ENCODE measurements at places on chromosomes 1 and 21.

- DNase-seq, result no peak
These were observed 400.9 kb downstream of the PRDM2 start for GRCh38 chr1:14100919-14101318.

DNA sequence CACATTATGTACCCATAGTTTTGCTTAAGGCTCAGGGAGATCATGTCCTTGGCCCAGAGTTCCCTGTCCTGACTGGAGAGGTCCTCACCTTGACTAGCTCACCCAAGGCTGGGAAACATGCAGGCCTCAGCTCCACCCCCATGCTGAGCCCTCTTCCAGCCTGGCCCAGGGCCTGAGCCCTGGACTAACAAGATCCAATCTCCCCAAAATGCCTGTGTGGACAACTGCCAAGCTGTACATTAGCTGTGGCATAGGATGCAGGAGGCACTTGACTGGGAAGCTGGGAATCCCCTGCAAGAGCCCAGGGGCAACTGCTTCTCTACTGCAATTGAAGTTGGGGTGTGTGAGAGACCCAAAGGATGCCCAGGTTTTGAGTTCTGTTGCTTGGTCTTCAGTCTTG lies 2.1 kb downstream of the LINGO4 start:
- DNase-seq, result no peak

DNA sequence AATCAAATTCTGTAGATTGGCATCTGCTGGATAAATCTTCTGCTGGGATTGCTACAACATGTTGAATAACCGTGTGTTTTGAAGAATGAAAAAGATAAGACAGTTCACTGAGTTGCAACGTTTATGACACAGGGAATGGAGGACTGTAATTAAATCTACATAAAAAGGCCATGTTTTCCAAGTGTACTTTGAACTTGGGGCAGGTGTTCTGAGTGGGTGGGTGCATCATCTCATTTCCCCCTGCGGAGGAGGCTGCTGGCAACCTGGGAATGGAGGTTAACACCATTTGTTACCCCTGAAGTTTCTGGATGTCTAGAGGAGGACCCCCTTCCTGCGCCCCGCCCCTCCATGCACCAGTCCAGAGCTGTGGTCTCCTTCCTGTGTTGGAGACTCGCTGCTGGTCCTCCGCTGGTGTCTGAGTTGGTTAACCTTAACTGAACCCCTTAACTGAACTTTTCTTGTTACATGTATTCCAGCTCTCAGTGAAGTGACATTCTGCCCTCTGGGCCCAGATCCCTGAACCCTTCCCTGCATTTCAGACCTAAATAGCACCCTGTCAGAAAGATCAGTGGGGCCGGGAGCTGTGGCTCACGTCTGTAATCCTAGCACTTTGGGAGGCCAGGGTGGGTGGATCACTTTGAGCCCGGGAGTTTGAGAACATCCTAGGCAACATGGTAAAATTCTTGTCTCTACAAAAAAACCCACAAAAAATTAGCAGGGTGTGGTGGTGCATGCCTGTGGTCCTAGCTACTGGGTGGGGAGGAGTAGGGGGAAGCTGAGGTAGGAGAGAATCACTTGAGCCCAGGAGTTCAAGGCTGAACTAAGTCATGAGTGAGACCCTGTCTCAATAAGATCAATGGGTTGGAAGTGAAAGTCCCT lies 31.8 kb downstream of the UCK2 start:
- DNase-seq, result no peak

- DNase-seq, result no peak
These were observed 52.3 kb upstream of the FAM89A start for GRCh38 chr1:231092380-231092779.

- no peak for DNase-seq
These were observed 796.7 kb upstream of the ADGRL2 start for GRCh38 chr1:81004011-81004410.

DNA sequence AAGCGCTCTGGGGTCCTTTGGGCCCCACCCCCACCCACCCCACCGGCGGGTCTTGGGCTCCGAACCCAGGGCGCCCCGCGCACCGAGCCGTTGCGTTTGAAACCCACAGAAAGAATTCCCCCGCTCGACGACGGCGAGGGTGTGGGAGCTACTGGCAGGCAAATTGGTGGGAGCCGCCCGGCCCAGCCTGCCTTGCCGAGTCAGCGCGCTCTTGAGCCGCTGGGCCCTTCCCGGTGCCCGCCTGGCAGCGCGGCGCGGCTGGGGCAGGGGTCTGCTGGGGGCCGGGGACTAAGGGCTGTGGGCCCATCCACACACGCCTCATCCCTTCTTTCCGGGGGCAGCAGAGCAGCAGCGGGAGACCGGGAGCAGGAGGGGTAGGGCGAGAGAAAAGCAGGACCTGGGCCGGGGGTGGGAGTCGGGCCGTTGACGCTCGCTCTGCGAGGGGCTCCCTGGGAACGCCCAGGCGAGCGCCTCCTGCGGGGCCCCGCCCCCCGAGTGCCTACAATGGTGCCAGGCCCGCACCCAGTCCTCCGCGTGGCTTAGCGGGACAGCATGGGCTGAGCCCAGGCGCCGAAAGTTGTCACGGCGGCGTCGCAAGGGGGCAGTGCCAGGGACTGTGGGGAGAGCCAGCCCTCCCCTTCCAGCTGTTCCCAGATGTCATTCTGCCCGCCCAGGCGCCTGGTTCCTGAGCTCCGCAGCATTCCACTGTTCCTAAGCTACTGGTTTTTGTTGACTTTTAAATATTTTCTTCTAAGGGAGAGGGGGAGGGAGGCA lies at the start of gene C1orf94:
C1orf94 (plus strand) TSS at position 78 of the 774 bp plus-strand sequence. CDS start 883 bp downstream, outside the sequence.
- peak; percentile 20 for DNase-seq

DNA sequence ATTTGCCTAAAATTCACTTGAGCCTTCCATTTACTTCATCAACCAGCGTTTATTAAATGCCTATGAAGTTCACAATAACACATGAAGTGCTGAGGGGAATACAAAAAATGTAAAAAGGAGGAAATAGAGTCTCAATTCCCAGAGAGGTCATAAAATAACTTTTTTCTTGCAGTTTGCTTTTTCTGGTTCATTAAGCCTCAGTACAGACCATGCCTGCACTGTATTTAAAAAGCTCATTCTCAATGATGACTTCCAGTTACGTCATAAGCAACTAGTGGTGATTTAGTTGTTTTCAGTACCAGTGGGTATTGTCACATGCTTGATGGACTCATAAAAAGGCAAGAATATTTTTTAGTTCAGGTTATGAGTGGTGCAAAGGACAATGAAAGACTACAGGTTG lies 160.1 kb upstream of the UBE2U start:
- no peak for DNase-seq

DNA sequence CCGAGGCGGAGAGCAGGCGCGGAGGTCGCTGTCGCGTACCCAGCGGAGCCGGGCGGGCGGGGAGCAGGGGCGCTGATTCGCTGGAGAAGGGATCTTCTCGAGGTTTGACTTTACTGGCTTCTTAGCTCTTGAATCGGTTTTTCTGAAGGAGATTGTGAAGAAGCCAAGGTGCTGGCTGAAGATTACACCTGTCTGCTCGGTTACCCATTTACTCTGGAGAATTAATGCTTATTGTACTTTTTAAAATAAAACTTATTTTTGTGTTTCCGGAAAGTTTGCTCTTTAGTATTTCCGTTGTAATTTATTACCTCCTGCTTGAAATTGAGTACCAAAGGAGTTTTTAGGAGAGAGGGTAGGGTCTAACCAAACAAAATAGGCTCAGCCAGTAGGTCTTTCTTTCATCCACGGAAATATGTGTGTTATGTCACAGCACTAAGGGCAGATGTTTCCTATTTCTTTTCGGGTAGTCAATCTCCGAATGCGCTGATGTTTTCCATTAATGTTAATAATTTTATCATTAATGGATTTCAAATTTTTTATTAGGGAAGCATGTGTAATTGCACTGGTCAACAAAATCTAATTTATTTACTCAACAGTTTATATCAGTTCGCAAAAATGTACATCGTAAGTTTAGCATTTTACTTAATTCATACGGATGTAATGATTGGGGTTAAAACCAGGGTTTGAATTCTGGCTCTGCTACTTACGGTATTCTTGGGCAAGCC lies 510 bp upstream of the GNG5 start:
- DNase-seq, result no peak

- no peak for DNase-seq
These were observed 35.1 kb downstream of the CACNA1S start for GRCh38 chr1:201077116-201077515.

GRCh38 chr1:66999640-67000400 lies 54.1 kb downstream of the SLC35D1 start:
- DNase-seq, result no peak

DNA sequence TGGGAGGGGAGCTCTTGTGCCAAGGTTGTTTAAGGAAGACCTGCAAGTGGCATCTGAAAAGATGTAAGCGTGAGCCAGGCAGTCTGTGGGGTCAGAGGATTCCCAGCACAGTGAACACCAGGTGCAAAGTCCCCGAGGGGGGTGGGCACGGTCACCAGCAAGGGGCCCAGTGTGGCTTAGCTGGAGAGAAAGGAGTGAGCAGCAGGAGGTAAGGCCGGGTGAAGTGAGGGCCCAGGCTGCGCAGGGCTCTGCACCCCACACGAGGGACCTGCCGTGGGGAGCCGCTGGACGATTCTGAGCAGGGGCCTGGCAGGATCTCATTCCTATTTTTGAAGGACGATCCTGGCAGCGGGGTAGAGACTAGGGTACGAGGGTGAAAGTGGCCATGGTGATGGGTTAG lies 4.1 kb downstream of the DDOST start:
- no peak for DNase-seq

DNA sequence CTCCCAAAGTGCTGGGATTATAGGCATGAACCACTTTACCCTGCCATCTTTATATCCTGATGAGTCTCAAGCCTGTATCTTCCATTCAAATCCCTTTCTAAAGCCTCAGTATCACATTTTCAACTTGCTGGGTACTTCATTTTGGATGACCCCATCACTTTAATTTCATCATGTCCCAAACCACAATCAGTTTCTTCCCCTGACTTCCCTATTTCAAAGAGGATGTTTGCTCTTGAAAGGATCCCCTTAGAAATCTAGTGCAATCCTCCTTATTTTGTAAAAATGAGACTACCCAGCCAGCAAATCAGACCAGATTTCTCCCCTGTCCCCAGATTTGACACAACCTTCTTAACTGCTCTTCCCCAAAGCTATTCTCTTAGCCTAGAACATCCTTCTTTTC lies 7.0 kb upstream of the TRIT1 start:
- no peak for DNase-seq

DNA sequence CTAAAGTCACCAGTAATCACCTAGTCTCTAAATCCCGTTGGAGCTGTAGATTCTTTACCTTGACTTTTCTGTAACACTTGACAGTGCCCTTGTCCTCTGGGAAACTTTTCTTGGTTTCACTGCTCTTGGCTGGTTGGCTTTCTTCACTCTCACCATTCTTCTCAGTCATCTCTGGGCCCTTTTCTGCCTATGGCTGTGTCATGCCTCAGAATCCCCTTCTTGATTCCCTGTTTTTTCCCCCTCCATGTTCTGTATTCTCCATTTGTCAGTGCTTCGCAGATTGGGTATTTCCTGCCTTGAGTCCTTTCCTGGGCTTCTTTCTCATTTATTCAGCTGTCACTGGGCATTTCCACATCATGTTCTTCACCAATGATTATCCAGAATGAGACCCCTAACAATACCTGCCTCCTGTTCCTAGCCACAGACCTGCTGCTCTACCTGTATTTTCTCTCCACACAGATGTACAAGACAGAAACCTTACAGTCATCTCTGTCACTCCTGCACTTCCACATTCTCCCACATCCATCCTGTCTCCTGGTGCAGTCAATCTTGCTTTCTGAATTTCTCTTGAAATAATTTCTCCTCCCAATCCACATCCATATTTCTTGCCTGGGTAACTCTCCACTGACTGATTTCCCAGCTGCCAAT lies 14.7 kb downstream of the UCK2 start:
- DNase-seq, result no peak

- DNase-seq, result no peak
These were observed 5.6 kb downstream of the ARHGAP29 start for GRCh38 chr1:94231746-94232145.

- no peak for DNase-seq
These were observed 15.7 kb downstream of the ZFYVE9 start for GRCh38 chr1:52157582-52157981.

- DNase-seq, result no peak
These were observed 36.3 kb downstream of the SDCCAG8 start for GRCh38 chr1:243292117-243292516.

GRCh38 chr1:78577257-78578100 lies 42.8 kb upstream of the IFI44L start:
- no peak for DNase-seq

DNA sequence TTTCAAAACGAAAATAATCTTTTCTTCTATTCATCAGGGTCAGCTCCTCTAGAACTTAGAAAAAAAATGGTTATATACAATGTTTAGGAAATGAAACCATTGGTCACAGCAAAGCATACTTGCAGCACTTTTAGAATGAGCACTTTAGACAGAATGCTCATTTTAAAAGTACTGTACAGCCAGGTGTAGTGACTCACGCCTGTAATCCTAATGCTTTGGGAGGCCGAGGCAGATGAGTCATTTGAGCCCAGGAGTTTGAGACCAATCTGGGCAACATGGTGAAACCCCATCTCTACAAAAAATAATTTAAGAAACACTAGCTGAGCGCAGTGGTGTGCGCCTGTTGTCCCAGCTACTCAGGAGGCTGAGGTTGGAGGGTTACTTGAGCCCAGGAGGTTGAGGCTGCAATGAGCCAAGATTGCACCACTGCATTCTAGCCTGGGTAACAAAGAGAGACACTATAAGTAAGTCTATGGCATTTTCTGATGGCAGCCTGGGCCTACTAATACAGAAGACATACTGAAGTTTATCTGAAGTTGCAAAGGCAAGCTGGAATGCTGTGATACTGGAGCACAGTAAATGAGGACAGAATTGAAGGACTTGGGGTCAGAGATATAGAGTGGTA lies 48.9 kb upstream of the ZNF326 start:
- DNase-seq, result no peak

GRCh38 chr1:89872567-89872966 lies 51.7 kb downstream of the LRRC8D start:
- no peak for DNase-seq

DNA sequence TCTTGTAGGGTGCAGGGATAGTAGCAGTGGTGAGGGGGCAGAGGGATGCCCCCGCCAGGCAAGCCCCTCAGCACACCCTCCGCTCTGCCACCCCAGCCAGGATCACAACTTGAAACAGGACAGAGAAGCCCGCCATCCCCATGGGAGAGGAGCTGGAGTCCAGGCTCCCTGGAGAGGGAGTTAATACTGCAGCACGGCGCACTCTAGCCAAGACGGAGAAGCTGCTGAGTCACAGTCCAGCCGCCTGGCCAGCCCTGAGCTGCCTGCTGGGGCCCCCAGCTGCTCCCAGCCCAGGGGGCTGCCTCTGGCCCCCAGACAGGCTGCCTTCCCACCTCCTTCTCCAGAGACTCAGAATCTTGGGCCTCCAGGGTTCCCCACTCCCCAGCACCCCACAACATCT lies 87.2 kb downstream of the SYT2 start:
- no peak for DNase-seq

DNA sequence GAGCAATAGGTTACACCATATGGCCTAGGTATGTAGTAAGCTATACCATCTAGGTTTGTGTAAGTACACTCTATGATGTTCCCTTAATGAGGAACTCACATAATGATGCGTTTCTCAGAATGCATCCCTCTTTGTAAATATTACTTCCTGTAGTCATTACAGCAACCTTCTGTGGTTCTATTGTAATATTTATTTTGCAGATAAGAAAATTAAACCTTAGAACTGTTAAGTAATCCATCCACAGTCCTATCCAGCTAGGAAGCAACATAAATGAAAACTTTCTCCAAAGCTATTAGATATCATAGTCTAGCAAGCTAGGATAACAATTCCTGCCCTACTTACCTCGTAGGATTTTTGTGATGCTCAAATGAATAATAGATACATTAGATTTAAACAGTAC lies 88.7 kb downstream of the WLS start:
- no peak for DNase-seq

All from nephron progenitor cell (in vitro differentiated cells).